ENCODE measurements at places on chromosomes 7 and 10. TPM values are rescaled to one million over a fixed set of nuclear protein-coding genes. Genes with fewer than 3 reads are reported as not detected.

The PRLHR gene
- total RNA-seq = not detected

The EPDR1 gene
- total RNA-seq = 5.3 TPM

The ST8SIA6 gene
- 0.37 TPM for total RNA-seq

The FKBP14 gene
- 11.5 TPM for total RNA-seq

The SEC61A2 gene
- 13.9 TPM for total RNA-seq

The ELN gene
- total RNA-seq = 0.55 TPM

The PTPN12 gene
- 124 TPM for total RNA-seq

The KAZALD1 gene
- 3.6 TPM for total RNA-seq

The SOSTDC1 gene
- not detected for total RNA-seq

The SH2D4B gene
- not detected for total RNA-seq

The C10orf90 gene
- total RNA-seq = not detected

The TEX47 gene
- total RNA-seq = not detected

The C7orf25 gene
- 2.9 TPM for total RNA-seq

All from H9 (cell line).